Right ventricle myocardium inferior (tissue), 1 donor: ENCODE measurements at places on chromosomes 5 and 9. TPM values are rescaled to one million over a fixed set of nuclear protein-coding genes. Genes with fewer than 3 reads are reported as not detected.

The SLC4A9 gene
- not detected for total RNA-seq

The FOXD4L6 gene
- not detected for total RNA-seq

The TMEM171 gene
- total RNA-seq, result not detected

The TIMD4 gene
- 0.35 TPM for total RNA-seq

The PRDM9 gene
- total RNA-seq, result not detected

The CAMK2A gene
- total RNA-seq, result 17.0 TPM

The PCDHB14 gene
- total RNA-seq, result 4.1 TPM

- DNase-seq, result no peak
Measured at GRCh38 chr5:151156507-151157420, 815 bp downstream of the ANXA6 start.

DNA sequence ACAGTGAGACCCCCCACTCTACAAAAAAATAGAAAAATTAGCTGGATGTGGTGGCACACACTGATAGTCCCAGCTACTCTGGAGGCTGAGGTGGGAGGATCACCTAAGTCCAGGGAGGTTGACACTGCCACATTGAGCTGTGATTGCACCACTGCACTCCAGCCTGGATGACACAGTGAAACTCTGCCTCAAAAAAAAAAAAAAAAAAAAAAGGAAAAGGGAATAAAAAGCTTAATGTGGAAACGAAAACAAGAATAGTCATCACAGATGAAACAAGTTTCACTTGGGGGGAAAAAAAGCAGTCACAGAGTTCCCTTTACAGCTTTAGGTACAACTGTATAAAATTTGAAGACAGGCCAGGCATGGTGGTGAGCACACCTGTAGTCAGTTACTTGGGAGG, 84.2 kb downstream of the FNBP1 start:
- no peak for DNase-seq

- no peak for DNase-seq
Measured at GRCh38 chr5:34843497-34843896, 4.5 kb downstream of the TTC23L start.
